Dorsolateral prefrontal cortex (tissue), 122 donors: ENCODE measurements at places on chromosomes 7 and 10.

- DNase-seq, result no peak
Observed at GRCh38 chr10:18777258-18777657, 118.0 kb downstream of the ARL5B start.

- DNase-seq, result no peak
Observed at GRCh38 chr10:72796538-72796937, 97.0 kb upstream of the OIT3 start.

DNA sequence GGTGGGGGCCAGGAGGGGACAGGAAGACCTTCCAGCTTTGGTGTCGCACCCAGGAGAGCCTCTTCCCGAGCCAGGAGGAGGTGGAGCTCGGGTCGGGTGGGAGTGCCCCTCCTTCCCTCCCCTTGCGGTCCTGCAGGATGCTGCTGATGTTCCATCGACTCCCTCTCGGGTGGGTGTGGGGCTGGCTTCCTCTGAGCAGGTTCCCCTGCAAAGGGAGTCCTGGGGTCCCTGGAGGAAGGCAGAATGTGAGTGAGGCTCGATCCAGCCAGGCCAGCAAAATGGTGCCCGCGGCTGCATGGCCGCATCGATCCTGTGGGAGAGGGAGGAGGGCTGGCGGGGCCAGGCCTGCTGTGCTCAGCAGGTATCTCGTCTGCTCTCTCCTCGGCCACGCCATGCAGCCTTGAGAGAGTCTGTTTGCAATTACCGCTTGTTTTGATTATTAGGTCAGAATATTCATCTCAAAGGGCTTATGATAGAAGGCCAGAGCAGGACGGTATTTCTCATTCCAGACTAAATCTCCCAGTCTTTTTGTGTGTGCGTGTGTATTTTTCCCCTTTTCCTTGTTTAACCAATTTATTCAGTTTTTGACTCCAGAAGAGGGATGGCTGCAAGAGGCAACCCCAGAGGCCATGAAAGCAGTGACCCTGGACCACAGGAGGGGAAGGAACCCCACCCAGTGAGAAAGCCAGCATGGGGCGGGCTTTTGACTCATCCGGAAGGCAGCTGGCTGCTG lies 137.3 kb upstream of the ZMIZ1 start:
- DNase-seq, result no peak

DNA sequence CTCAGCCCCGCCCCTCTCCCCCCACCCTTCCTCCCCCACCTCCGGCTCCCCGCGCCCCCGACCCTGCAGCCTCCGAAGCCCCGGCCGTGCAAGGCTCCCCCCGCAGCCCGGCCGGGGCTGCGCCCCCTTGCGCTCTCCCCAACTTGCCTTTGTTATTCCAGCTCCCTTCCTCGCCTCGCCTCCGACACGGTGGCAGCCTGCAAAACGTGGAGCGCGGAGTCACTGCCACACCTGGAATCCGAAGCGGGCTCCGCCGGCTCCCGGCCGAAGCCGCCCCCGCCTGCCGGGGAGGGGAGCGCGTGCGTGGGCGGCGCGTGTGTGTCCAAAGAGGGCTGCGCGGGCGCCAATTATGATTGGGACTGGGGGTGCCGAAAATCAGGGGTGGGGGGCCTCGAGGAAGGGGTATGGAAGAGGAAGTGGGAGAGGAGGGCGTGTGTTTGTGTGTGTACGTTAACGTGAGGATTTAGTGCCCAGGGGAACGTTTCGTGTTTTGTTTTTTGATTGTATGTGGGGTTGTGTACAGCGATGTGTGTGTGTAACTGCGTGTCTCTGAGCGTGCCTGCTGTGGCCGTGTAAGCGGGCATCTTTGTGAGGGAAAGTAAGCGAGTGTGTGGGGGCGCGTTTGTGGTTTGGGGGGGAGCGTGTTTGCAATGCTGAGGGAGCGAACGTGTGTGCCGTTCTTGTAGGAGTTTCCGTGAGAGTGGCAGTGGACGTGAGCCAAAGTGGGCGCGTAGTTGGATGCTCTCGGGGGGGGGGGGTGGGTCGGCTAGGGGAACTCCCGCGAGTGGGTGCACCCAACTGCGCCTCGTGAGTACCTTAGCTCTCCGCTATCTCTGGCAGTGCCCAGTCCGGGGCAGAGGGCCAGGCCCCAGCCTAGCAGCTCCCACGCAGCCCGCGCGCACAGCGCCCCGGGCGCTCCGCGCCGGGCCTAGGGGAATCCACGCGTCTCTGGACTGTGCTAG lies 1.2 kb upstream of the ZMIZ1 start:
- peak; percentile 87 for DNase-seq

DNA sequence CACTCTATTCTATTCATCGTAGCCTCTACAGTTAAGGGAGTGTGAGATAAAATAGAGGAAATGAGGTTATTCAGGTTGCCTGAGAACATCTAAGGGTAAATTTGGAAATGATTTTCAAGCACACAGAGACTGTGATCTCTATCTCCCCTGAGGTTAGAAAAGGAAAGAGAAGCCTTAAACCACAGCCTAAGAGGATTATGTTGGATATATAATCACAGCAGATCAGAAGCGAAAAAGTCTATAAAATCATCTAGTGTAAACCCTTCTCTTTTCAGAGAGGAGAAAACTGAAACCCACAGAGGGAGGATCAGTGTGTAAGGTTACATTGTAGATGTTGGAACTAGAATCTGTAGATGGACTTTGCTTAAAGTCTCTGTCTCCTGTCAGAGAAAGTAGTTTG lies 90.6 kb upstream of the SEMA3E start:
- no peak for DNase-seq

DNA sequence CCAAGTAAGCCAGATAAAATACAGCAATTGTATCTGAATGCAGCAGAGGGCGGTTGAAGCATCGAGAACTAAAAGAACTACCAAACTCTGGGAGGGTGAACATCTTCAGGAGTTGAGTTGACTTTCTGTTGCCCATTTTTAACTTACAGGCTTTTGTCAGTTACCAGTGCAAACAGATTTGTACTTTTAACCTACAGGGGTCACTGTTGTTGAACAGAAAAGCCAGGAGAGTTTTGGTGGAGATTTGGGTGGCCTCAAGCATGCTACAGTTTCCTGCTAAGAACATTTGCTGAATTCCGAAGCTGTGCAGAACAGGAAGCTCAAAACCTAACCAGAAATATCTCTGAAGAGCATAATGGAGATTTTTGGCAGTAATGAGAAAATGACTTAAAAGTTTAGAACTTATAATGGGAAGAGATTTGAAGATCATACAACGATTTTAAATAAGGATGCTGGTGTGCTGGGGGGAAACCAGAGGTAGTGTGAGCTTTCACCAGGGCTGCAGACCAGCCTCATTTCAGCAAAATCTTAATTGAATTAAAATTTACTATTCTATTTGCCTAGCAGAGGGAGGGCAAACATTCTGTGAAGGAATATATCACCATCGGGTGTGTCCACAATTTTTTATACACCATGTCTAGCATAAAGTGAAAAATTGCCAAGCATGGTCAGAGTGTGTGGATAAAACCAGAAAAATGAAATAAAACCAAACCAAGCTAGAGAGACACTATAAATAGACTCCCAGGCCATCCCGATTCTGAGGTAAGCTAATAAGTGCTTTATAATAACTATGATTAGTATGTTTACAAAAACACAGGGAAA lies 208.6 kb upstream of the CCDC6 start:
- no peak for DNase-seq
